Muscle of back (tissue), 13 donors: ENCODE measurements at places on chromosomes 6 and 20.

- DNase-seq, result no peak
These were observed 34.2 kb downstream of the PKIG start for GRCh38 chr20:44616604-44616964.

- peak; percentile 77 for DNase-seq
These were observed 70.7 kb upstream of the PRSS16 start for GRCh38 chr6:27176523-27177484.

DNA sequence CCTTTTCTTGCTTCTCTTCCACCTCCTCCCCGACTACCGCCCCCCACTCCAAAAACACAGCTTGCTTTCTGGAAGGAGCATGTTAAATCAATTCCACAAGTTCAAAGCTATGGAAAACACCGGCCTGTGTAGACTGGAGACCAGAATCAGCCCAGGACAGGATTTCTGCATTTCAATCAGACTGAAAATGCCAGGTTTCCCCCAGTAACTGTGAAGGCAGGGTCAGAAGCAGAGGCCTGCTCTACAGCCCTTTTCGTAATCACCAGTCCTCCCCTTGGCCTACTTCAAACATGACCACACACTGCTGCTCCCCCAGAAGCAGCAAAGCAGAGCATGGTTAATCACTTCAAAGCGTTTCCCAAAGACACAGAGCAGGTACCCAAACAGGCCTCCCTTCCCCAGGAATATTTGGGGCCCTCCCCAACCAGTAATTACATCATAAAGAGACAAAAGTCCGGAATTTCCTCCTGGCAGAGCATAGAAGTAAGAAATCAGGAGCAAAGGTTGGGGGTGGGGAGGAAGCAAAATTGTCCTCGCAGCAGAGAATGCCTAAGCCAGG lies 38.4 kb downstream of the ZMYND8 start:
- no peak for DNase-seq

DNA sequence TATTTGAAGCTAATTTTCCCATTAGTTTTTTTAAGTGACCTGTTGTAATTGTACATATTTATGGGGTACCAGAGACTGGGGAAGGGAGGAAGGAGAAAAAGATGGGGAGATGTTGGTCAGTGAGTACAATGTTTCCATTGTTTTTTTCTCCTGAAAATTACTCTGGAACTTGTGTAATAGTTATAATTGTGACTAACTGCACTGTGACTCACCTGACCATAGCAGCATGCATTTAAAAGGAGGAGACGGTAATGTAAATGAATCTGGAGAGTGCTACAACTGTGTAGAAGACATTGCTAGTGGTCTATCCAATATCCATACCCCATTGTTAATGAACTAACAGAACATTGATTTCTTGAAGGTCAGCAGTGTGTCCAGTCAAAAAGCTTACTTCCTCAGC lies 133.4 kb downstream of the RFPL4B start:
- DNase-seq, result no peak

GRCh38 chr6:64538722-64539121 lies 903.1 kb downstream of the PHF3 start:
- no peak for DNase-seq

- no peak for DNase-seq
These were observed 174.9 kb downstream of the CD109 start for GRCh38 chr6:73870907-73871306.

- DNase-seq, result no peak
These were observed 83.5 kb downstream of the ASXL1 start for GRCh38 chr20:32441638-32442037.

DNA sequence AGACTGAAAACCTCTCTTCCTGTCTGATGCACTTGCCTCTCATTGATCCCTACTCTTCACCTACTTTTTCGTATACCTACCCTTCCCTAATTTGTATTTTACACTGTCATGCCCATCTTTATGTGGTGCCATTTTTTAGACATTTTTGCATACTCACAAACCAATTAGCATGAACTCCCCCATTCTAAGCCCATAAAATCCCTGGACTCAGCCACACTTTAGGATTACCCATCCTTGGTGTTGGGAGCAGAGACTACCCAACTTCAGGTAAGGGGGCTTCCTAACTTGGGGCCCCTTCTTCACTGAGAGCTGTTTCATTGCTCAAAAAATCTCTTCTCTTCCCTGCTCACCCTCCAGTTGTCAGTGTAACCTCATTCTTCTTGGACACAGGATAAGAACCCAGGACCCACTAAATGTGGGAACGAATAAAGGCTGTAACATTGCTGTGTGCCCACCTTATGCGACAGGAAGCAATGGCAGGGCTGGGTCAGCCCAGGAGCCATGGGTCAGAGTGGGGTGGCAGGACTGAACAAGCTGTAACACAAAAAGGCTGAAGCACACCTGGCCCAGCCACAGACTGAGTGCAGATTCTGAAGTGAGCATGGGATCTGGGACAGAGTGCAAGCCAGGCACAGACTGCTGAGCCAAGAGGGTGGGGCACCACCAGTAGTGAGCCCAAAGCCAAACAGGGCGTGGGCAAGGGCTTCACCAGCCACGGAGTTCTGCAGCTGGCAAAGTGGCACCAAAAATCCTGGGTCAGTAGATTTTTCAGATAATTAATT lies 789.1 kb upstream of the HS3ST5 start:
- no peak for DNase-seq

GRCh38 chr6:103183831-103184411 lies 1675.8 kb downstream of the HACE1 start:
- DNase-seq, result no peak

DNA sequence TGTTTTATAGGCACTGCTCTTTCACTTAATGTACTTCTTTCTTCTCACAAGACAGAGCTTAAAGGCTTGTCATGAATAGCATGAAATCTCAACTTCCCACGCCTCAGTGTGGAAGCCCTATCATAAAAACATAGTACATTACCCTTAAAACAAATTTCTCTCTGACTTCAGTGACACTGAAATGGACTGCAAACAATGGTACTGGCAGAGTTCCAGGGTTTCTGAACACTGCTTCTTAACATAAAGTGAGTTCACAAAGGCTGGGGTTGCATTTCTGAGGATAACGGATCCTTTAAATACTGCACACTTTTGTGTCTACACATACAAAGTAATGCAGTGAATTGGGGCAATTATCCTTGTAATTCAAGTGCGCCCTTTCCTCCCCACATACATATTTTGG lies 32.3 kb upstream of the PLEKHG1 start:
- DNase-seq, result no peak

- no peak for DNase-seq
These were observed 14.3 kb upstream of the NEDD9 start for GRCh38 chr6:11246722-11247121.

- DNase-seq, result no peak
These were observed 216.1 kb upstream of the SYNDIG1 start for GRCh38 chr20:24253321-24253720.

DNA sequence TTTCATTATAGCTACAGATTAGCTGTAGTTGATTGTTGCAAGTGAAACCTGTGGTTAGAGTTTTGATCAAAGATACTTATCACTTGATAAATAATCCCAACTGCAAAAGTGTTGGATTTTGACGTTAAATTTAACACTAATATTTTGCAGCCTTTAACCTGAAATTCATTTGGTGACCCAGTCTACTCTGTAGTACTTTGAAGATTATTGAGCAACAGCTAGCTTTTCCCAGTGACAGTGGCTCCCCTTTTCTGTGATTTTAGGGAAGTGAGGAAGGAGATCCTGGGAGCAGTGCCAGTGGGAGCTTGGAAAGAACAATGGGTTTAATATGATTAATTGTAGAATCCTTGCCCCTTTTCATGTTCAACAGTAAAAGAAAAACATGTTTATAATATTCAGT lies 76.9 kb downstream of the NCOA3 start:
- DNase-seq, result no peak

DNA sequence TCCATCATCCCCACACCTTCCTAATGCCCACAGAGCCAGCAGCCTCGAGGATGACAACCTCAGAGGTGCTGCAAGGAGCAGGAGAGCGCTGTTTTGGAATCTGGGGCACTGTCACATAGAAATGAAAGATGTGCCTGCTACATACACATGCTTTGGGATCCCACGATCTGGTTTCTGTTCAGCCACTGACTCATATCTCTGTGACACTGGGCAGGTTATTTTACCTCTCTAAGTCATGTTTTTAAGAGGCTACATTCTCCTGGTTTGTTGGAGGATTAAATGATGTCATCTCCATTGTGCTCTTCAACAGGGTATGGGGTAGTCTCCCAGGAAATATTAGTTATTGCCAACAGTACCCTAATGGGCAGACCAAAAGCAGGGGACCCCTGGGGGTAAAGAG lies 32.6 kb upstream of the TAB2 start:
- no peak for DNase-seq

DNA sequence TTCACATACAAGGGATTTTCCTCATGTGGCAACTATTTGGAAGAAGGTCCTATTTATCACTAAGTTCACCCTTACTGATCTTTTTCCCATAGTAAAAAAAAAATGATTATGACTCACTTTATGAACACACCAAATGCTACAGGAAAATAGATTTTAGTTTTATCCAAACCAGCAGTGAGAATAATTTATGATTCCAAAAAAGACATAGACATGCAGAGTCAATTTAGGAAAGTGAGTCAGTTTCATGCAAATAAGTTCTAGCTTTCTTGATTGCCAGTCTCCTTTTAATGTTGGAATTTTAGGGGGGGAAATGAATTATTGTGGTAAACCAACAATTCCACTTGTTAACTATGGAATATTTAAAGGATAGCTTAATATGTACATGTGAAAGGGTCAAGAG lies 64.0 kb upstream of the RNF146 start:
- DNase-seq, result no peak

DNA sequence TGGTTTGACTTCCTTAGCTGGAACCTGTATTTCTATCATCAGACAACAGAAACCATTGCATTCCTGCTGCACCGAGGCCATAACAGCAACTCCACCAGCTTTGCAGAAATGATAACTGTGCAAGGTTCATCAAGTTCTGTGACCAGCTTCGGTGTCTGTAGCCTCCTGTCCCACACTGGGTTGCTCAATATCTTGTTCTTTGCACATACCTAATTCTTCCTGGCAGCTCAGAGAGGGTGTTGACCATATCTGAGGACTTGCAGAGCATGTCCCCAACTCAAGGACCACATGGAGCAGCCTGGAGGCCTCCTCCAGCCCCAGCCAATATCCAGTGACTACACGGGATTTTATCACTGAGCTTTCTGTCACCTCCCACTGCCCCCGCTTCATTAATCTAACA lies 59.3 kb upstream of the SCAF8 start:
- no peak for DNase-seq

DNA sequence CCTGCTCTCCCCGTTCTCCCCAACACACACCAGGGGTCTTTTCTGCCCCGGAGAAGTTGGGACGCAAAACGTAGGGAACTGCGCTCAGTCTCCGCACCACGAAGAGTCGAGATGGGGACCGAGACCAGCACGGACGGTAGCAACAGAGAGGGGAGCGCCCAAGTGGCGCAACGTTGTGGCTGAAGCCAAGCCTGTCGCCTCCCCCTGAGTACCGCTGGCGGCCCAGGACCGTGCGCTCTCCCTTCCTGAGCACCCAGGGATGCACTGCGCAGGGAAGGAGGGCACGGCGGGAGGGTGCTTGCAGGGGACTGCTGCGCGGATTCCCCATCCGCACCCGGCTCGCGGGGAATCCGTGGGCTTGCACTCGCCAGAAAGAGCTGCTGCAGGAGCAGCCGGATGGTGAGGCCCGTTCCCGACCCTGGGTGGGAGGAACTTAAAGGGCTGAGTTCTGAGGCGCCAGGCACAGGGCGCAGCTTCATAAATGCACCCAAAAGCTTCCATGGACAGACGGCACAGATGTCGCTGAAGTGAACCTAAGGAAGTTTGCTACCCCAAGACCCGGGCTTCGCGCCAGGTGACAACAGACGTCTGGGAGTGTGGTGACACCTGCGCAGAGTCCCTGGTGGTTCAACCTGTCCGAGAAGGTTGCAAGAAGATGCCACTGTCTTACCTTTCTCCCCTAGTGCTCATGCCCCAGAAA lies 178.7 kb downstream of the TBXT start:
- no peak for DNase-seq

DNA sequence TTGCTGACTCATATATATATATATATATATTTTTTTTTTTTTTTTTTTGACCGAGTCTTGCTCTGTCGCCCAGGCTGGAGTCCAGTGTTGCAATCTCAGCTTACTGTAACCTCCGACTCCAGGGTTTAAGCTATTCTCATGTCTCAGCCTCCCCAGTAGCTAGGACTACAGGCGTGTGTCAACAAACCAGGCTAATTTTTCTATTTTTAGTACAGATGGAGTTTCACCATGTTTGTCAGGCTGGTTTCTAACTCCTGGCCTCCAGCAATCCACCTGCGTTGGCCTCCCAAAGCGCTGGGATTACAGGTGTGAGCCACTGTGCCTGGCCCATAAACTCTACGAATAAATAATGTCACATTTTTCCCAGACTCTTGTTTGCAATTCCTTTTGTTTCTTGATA lies 4.8 kb downstream of the LRP11 start:
- DNase-seq, result no peak

GRCh38 chr6:75283907-75284631 lies 523 bp downstream of the TMEM30A start:
- peak; percentile 37 for DNase-seq

DNA sequence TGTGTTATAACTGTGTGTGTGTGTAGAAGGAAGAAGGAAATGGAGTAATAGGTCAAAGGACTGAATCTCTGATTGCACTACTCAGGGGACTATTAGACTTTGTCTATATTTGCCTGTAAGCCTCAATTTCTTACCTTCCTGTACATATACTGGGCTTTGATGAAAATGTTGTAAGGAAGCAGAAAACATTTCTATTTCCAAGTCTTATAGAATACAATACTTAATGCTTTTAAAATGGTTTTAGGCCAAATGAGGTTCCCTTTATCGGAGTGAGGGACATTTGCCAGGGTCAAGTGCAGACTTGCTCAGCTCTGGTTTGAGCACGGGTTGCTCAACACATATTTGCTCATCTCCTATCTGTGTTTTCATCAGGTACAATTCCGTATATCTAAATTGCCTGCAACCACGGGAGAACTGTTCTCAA lies 28.3 kb downstream of the MEP1A start:
- no peak for DNase-seq

DNA sequence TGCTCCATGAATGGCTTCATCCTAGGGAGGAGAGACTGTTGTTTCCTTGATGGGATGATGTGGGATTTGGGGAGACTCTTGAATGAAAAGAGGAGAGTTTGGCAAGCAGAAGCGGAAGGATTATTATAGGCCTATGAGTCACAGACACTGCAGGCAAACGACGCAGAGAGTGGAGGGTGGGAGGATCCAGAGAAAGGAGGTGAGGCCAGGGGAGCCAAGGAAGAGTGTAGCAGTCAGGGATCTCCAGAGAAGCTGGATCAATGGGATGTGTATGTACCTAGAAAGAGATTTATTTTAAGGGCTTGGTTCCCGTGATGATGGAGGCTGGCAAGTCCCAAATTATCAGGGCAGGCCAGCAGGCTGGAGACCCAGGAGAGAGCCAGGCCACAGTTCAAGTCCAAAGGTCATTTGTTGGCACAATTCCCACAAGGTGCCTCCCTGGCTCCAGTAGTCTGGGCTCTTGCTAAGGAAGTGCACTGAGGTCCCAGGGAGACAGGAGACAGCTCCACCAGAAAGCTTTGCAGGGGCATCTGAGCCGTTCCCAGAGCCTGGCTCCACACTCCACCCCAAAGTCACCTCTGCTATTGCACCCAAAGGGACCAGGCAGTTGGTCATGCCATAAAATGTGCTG lies 76.0 kb downstream of the ADTRP start:
- no peak for DNase-seq
